Pancreas (tissue), 10 donors: ENCODE measurements at places on chromosomes 3 and 15.

GRCh38 chr3:179016979-179017670, 54.5 kb downstream of the ZMAT3 start:
- DNase-seq = no peak

- DNase-seq = no peak
These were observed 51.8 kb downstream of the ADCY5 start for GRCh38 chr3:123397050-123397590.

DNA sequence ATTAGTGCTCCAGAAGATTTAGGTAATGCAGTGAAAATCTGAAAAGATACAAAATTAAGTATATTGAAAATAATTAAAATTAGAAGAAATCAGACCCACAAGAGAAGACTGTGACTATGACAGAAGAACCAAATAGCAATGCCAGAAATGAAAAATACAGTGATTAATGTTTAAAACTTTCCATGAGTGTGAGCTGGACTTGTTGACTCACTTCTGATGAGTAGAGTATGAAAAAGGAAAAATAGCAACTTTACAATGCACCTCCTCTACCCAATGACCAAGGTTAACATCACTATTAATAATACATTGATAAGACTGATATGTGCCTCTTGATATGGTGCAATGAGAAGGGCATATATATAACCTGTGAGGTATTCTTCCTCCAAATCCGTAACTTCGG, 39.3 kb upstream of the SLC22A13 start:
- DNase-seq = no peak

GRCh38 chr3:36206956-36207580, 173.2 kb upstream of the STAC start:
- no peak for DNase-seq

DNA sequence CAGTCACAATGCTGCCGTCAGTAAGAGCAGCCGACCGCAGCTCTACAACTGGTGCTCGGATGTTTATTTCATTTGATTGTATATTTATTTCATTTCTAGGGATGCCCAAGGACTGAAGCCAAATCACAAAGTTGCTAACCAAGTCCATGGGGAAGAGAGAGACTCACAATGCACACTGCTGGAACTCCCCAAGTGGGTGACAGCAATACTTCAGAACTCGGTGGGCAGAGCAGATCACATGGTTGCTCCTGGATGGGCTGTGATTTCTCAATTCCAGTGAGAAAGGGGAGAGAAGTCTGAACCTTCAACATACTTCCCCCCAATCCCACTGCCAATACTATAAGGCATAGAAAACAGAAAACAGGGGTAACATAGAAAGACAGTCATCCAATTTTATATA, 265.8 kb upstream of the WNT5A start:
- DNase-seq = no peak

- DNase-seq = no peak
These were observed 33.6 kb downstream of the ABTB1 start for GRCh38 chr3:127706312-127706711.

- DNase-seq = no peak
These were observed 93.6 kb upstream of the CFAP20DC start for GRCh38 chr3:59143447-59143846.

- DNase-seq = no peak
These were observed 31.2 kb downstream of the PRR23E start for GRCh38 chr3:127224118-127224517.

- no peak for DNase-seq
These were observed 287.0 kb downstream of the SI start for GRCh38 chr3:164791263-164791662.

DNA sequence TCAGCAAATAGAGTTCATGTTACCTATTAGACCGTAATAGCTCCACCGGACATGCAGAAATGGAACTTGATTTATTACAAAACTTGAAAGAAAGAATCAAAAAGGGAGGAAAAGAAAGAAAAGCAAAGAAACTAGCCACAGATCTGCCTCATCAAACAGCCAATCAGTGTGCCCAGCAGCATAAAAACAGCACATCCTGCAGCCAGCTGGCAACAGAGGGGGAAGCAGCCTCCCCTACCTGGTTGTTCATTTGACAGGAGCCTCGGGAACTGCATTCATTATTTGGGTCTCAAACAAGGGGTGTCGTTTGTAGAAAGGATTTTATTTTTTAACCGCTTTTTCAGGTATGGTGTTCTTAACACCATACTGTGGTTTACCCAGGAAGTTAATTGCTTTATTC, 181.5 kb upstream of the TOPAZ1 start:
- no peak for DNase-seq

- DNase-seq = no peak
These were observed 98.9 kb downstream of the APBA2 start for GRCh38 chr15:28984421-28985315.

DNA sequence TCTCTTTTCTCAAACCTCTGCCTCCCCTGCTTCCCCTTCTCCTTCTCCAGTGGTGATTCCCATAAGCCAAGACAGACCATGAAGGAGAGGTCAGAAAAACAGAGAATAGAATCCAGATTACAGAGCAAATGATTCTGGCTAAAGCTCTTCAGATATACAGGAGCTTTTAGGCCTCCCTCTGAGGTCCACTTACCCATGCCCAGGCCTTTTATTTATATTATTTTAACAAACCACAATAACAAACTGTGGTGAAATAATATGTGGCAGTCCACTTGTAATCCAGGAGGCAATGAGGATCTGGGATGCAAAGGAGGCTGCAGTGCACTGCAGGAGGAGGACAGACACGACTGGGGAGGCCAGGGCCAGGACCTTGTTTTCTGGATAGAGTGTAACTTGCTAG, 104.1 kb downstream of the STAC start:
- DNase-seq = no peak

GRCh38 chr3:25169151-25169550, 258.9 kb upstream of the RARB start:
- no peak for DNase-seq

GRCh38 chr3:105988540-105989212, 119.9 kb upstream of the CBLB start:
- DNase-seq = no peak

GRCh38 chr3:37768107-37768809, 93.4 kb upstream of the CTDSPL start:
- peak; percentile 86 for DNase-seq

- no peak for DNase-seq
These were observed 67.9 kb downstream of the CNTN4 start for GRCh38 chr3:2166552-2166951.

DNA sequence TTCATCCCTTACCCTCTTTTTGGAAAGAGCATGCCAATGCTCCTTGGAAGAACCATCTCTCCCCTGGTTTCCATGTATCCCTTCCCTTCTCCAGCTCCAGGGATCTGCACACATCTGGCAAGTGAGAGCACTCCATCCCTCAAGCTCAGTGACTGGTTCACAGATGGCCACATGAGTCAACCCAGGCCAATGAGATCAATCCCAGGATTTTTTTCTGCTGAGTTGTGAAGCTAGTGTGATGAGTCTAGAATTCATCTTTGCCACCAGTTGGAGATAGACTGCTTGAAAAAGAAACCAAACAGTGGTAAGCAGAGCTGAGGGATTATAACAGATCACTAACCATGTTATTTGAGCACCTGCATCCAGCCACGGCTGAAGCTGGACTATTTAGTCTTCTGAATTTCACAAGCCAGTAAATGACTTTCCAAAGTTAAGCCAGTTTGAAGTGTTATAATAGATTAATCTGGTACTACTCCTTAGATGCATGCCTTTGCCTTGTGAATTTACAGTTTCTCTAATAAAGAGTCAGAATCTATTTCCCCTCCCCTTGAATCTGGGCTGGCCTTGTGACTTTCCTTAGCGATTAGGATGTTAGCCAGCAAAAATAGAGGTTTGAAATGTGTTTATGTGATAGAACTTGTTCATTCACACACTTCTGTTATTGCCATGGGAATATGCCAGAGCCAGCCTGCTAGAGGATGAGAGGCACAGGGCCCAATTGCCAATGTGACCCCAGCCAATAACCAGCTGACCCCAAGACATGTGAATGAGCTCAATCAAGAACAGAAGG, 159.8 kb downstream of the WNT5A start:
- DNase-seq = no peak

DNA sequence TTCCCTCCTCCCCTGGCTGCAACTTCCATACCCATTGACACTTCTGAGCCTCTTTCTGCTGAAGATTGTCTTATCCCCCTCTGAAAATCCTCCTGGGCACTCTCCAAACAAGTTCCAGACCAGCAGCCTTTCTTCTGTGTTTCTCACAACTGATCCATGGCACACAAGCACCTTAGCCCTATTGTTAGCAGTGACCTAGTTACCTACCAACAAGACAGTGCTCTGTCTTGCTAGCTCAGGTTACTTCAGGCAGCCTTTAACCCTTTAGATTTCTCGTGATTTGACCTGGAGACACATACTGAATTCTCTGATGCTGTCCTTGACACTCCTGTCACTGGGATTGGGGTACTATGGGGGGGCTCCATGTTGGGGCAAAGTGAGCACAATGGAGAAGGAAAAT, 82.1 kb downstream of the GTF2E1 start:
- no peak for DNase-seq

DNA sequence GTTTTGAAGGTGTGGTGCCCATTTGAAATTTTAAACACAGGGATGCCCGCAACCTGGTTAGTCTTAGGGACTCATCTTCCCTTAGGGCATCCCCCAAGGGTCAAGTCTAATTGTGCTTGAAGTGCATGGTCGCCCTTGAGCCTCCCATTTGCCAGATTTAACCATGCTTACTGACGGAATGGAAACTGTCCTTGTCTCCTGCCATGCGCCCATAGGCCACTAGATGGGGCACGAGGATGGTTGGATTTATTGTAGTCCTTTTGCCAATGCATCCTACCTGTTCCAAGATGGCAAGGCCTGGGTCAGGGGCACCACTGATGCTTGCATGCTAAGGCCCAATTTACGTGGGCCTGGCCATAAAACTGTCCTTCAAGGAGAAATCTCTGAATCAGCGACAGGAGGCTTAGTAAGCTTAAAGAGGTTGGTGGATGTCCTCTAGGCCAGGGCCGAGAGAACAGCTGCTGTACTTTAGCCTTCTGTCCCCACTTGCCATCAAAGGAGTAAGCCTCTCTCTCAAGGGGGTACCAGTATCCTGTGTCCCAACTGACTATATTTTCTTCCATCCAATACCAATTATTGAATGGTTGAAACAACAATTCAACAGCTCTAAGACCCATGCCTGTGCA, 355.4 kb downstream of the OTOL1 start:
- DNase-seq = peak; percentile 9

DNA sequence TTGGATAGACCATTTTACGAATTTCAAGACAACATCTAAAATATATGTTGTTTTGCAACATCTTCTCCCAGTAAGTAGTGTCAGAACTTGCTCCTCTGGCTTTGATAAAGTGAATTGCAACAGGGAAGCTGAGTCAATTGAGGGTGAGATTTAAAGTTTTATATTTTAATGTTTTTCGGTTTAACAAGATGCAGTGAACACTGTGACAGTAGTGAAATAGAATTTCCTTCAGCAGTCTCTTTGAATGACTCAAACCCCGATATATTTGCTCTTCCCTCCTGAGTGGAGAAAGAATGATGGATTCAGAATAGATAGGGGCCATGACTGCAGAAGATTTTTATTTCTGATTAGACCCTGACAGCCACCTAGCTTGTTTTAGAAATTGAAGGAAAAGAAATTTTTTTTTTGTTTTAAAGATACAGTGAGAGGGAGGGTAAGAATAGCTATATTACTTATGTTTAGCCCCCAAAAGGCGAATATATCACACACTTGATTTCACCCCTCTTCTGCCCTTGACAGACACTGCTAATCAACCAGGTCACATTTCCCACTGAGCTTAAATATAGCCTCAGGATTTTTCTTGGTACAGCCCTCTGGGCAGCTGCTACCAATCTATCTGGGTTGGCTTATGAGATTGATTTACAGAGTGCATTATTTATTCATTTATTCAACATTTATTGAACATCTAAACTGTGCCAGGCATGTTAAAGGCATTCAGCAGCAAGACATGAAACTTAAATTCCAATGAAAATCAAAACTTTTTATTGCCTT, 183.3 kb upstream of the ADAMTS9 start:
- no peak for DNase-seq

DNA sequence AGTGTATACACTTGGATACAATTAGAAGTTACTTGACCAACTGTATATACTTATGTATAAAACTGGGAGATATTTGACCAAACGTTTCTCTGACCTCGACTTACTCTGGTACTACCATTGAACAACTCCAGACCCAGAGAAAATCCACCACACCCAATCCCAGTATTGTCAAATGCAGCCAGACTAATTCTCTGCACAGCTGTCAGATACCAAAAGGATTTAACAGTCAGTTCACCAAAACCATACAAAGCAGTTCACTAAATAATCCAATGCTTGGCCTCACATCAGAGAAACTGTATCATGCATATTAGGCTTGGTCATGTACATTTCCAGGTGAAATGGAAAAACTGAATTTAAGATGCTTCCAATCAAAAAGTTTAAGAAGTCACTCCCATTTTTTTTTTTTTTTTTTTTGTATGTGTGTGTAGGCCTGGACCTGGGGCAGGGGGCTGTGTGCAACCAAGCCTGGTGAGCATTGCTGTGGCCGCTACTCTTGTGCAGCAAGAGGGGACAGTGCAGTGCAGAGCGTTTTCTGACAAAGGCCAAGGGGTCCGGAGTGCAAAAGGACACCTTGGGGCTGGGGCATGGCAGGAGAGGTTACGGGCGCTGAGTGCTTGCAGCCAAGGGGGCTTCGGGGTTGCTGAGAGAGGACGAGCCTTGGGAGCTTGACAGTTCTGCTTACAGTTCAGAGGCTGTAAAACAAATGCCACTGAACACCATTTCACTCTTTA, 1.4 kb downstream of the TOMM70 start:
- DNase-seq = no peak

DNA sequence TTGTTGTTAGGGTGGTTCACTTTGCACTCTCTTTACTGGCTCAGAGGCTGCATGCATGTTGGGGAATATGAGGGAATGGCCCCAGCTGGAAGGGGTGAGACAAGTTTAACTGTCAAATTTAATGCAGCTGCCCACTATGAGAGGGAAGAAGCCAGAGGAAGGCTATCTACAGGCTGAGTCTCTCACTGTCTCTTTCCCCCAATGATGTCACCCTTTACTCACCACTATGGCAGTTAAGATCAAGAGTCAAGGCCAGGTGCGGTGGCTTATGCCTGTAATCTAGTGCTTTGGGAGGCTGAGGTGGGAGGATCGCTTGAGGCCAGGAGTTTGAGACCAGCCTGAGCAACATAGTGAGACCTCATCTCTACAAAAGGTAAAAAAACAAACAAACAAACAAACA, 12.2 kb upstream of the RBMS3 start:
- no peak for DNase-seq

GRCh38 chr3:107392549-107393165, 15.4 kb downstream of the CCDC54 start:
- DNase-seq = no peak

- DNase-seq = no peak
These were observed 114.4 kb downstream of the TPRA1 start for GRCh38 chr3:127475975-127476705.

DNA sequence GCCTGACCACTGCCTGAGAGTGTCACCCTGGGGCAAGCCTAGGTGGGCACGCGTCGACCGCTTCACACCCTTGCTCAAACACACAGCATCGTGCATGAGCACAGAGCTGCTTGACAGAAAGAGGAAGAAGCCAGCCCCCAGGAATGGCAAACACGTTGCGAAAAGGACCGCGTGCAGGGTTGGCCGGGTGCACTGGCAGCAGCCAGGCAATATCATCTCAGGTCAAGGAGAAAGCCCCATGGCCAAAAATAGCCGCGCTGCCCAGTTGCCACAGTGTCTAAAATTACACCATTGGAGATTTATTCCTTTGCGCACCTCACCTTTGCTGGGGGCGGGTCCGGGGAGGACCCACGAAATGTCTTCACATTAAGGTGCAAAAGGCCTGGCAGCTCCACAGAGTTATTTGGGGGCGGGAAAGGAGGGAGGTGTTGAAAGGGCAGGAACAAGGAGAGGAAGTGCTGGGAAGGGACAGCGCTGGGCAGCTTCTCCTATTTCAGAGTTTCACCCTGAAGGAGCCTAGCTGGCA, 44.7 kb upstream of the NR2F2 start:
- DNase-seq = no peak
